ENCODE measurements at places on chromosomes 7 and 10.

DNA sequence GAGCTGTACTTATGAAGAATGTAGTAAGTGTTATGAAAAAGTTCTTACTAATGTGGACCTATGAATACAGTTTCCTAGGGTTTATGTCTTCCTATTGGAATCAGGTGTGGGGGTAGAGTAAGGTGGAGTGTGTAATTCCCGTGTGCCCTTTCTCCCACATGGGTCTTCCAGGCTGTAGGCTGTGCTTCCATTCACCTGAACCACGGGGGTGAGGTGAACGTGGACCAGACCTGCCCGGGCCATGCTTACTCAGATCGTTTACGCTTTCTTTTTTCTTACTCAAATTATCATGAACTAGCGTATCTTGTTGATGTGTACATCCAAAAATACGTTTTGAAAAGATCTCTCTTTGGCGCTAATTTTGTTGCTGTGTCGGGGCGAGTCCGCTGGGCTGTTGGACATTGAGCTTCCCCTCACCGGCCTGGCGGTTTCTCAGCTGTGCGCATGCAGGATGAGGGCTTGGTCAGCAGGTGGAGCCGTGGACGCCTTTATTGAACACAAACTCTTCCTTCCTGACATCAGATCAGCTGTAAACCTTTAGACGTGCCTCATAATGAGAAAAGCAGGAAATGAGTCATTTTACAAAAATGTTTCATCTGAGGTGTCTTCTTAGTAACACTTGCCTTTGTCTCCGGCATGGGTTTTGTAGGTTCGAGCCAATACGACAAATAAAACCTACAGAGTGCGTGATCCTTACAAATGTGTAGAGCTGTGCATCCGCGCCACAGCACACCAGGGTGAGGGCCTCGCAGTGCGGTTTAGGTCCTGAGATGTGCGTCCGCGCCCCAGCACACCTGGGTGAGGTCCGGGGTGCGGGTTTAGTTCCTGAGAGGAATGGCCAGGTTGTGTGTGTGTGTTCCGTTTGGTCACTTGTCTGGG is 53.8 kb downstream of the WDR37 start:
- DNase-seq, result peak; percentile 69

DNA sequence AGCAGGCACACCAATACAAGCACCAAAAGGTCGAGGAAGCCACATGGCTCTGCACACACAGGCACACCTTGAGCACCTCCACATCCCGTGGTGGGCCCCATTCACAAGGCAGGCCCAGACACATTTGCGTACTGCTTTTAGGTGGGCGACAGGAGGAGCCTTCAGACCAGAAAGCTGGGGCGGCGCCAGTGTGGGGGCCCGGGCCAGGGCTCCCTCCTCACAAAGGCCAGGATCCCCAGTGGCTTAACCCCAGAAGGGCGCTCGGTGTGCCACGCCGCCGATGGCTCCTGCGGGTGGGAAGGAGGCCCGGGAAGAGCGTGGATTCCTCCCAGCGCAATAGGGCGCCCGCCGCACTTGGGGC is 2.8 kb upstream of the SMARCD3 start:
- DNase-seq, result no peak

- no peak for DNase-seq
These were observed 189.4 kb upstream of the MTPN start for GRCh38 chr7:136166521-136166920.

GRCh38 chr10:5951167-5951711 is 26.1 kb downstream of the IL15RA start:
- DNase-seq, result no peak

GRCh38 chr7:27031289-27032172 is 64.3 kb downstream of the HOXA1 start:
- DNase-seq, result no peak

DNA sequence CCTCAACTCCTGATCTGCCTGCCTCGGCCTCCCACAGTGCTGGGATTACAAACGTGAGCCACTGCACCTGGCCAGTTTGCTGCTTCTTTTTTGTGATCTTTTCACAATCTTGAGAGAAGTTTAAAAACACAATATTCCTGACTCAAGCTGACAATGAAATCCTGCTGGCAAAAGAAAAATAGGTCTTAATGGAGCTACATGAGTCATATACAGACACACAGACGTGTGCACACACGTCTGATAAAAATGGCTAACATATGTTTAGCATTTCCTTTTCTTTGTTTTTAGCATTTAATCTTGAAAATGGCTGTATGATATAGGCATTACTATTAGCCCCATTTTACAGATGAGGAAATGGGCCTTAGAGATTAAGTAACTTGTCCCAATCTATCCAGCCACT is 29.4 kb upstream of the RAB18 start:
- no peak for DNase-seq

DNA sequence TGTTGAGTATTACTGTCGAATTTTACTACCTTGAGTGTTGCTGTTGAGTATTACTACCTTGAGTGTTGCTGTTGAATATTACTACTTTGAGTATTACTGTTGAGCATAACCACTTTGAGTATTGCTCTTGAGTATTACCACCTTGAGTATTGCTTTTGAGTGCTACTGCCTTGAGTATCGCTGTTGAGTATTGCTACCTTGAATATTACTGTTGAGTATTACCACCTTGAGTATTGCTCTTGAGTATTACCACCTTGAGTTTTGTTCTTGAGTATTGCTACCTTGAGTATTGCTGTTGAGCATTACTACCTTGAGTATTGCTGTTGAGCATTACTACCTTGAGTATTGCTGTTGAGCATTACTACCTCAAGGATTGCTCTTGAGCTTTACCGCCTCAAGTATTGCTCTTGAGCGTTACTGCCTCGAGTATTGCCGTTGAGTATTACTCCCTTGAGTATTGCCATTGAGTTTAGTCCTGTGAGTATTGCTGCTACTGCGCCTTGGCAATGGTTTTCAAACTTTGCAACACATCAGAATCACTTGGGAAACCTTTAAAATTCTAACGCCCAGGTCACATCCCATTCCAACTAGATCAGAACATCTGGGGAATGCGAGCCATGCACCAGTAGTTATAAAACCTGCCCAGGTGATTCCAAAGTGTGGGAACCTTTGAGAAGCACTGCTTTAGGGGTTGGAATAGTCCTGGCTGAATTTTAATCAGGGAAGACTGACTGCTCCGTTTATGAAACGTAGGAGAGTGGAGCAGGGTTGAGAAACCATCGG is 61.7 kb downstream of the TCF7L2 start:
- DNase-seq, result no peak

DNA sequence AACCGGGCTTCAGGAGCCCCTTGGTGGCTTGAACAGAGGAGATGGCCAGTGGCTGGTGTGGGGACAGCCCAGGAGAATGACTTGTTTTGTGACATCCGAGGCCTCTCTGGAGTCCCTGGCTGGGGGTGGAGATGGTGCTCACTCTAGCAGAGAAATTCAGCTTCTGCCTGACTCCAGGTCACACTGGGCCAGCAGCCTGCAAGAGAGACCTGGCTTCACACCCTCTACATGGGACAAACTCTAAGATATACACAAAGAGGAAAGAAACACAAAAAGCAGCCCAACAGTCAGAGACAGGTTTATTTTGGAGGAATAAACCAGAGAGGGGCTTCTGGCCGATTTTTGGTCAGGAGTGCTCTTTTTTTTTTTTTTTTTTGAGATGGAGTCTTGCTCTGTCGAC is 132.8 kb downstream of the ELFN1 start:
- DNase-seq, result no peak

GRCh38 chr10:21535494-21535965 is 1.5 kb downstream of the MLLT10 start:
- no peak for DNase-seq

- no peak for DNase-seq
These were observed 73.6 kb upstream of the AMPH start for GRCh38 chr7:38704751-38705150.

- DNase-seq, result no peak
These were observed 141.9 kb upstream of the RHEB start for GRCh38 chr7:151661587-151661986.

- DNase-seq, result no peak
These were observed 7.0 kb upstream of the TRDMT1 start for GRCh38 chr10:17208476-17208875.

- DNase-seq, result no peak
These were observed 5.0 kb upstream of the GSAP start for GRCh38 chr7:77420986-77421672.

GRCh38 chr10:6120691-6121090 is 31.9 kb downstream of the RBM17 start:
- DNase-seq, result no peak

DNA sequence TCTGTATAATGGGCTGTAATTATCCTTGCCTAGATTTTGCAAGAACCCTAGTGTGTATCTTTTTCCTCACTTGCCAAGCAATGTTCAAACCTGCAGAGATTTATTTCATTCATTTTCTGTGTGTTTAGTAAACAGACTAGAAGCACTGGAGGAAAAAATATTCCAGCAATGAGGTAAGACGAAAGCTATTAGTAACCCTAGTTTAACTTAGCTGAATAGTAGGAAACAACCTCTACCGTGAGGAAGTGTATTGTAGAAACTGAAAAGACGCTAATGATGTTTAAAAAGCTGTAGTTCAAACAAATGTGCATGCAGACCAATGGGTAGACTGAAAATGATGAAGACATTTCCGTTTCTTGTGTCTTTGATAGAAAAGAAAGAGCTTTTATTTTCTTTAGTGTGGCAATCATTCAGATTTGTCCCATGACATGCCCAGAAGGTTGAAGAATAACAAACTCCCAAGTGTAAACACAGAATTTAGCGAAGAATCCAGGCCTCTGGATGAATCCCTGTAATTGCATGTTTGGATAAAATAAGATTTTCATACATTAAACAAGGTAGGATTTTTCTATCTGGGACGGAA is 20.7 kb downstream of the CAV1 start:
- DNase-seq, result no peak
